HL-60 (cell line): ENCODE measurements at places on chromosomes 5 and 9.

DNA sequence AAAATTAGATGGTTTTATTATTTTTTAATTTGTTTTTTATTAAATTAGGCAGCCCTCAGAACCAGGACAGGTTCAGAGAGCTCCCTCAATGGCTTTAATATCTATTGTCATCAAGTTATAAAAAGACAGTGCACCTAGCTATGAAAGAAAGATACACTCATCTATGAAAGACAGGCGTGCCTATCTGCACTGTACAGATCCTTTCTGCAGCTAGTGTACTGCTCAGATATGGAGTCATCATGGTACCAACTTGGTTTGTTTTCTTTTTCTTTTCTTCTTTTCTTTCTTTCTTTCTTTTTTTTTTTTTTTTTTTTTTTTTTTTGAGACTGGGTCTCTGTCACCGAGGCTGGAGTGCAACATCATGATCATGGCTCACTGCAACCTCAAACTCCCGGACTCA lies 54.8 kb upstream of the GPBP1 start:
- DNase-seq, result no peak

DNA sequence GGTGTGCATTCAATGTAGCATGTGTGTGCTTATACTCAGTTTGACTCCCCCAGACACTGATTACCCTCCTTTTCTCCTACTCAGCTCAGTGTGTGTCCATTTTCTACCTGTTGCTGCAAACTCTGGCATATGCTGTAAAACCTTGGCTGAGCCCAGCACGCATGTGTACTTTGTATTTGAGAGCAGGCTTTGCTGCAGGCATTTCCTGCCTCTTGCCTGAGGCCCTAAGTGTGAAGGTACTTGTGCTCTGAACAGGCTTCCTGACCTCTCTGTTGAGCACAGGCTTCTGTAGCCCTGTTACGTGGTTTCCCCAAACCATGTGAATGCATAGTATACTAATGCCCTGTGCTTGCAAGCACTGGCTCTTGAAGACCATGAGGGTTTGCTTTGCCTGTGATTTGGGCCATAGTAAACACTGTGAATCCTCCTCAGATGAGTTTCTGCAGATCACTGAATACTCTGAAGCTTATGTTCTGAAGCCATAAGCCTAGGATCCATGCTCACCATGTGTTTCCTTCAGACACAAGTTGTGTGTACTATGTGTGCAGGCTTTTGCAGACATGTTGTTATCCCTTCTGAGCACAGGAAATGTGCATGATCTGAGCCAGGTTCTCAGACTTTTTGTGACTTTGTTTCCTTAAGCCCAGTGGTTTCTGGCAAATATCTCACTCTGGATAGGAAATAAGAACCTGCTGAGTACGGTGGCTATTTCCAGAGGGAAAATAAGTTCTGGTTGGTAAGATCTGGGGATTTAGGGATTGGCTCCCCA lies 124.9 kb upstream of the RUSC2 start:
- no peak for DNase-seq

DNA sequence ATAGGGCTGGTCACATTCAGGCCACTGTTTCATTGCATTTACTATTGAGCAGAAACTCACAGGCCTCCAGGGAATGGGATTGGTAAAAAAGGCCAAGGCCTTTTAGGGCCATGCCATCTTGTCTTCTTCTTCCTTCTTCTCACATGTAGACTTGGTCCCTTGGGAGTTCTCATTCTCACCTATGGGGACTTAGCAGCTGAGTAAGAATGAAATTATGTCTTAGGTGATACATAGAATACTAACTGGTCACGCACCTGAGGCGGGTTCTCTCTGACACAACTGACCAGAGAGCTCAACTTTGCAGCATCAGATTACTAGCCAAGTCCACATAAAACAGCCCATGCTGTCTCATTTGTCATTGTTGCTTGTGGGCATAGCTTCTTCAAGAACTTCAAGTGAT lies 641.8 kb downstream of the EFNA5 start:
- no peak for DNase-seq

GRCh38 chr9:34451545-34451944 lies 6.8 kb downstream of the FAM219A start:
- DNase-seq, result no peak

DNA sequence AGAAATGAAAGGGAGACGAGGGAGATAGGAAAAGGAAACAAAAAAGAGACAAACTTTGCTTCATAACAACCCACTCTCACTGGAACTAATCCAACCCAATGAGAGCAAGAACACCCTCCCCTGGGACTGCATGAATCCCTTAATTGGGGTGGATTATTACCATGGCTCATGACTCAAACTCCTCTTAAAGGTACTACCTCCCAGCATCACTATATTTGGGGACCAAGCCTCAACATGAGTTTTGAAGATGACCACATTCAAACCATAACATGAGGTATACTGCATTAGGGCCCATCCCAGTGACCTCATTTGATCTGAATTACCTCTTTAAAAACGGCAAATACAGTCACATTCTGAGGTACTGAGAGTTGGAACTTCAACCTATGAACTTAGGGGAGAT lies 8.0 kb downstream of the MTAP start:
- no peak for DNase-seq

- DNase-seq, result no peak
Observed at GRCh38 chr9:117013440-117013995, 326.4 kb downstream of the TRIM32 start.

DNA sequence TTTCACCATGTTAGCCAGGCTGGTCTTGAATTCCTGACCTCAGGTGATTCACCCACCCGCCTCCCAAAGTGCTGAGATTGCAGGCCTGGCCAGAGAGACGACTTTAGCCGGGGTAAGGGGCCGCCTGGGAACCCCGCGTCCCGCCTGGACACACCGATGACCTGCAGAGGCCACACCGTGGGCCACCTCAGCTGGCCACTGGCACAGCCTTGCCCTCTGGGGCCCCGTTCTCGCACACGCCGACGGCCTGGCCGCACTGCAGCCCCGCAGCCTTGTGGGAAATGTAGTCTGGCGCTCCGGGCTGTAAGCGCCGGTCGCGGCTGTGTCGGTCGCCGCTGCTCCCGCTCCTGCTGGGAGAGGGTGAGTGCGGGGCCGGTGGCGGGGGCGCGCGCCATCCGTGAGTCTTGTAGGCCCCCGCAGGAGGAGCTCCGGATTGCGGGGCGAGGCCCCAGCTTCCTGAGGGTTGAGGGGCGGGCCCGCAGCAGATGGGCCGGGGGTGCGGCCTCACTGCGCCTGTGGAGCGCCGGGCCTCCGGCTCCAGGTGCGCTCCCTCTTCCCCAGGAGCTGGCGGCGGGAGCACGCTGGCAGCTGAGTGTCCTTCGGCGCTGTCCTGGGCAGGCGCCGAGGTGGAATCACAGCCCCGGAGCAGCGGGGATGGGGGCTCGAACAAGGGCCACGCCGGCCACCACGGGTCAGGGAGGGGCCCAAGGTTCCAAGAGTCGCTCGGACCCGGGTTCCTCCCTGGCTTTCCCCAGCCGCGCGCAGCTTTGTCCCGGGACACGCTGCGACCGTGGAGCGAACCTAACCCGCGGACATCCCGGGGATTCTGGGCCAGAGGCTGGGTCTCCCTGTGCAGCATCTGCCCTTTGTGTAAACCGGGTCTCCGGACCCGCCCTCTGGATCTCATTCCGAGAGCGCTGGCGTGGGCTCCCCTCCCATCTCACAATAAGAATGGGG lies at the start of gene ZFP2:
Gene ZFP2 (plus strand): TSS at position 299 of the 957 bp plus-strand sequence. CDS start 35,401 bp downstream, outside the sequence.
- no peak for DNase-seq

DNA sequence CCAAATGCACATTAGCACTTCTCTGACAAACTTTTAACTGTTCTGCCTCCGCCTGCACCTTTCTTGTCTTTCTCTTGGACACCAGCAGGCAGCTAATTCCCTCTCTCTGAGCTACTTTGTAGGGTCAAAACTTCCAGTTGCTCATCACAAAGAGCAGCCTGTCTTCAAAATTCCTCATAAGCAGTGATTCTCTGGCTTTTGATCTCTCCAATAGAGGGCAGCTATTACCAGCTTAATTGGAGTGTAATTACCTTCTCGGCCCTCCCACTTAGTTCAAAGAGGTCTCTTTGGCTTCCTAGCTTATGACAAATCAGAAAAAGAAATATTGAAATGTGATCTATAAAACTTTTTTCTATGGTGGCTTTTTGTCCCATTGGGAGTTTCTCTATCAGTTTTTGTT lies 43.6 kb upstream of the RAD23B start:
- DNase-seq, result no peak

GRCh38 chr5:174531782-174532191 lies 192.6 kb upstream of the MSX2 start:
- DNase-seq, result no peak

- DNase-seq, result no peak
Observed at GRCh38 chr5:93886098-93886806, 144.9 kb upstream of the POU5F2 start.

GRCh38 chr5:169635936-169636335 lies 1.1 kb upstream of the DOCK2 start:
- no peak for DNase-seq

- DNase-seq, result no peak
Observed at GRCh38 chr5:143896966-143897365, 85.0 kb downstream of the HMHB1 start.

- DNase-seq, result no peak
Observed at GRCh38 chr5:37915097-37915736, 75.4 kb upstream of the GDNF start.

GRCh38 chr9:15096972-15097371 lies 186.7 kb upstream of the FREM1 start:
- DNase-seq, result no peak

DNA sequence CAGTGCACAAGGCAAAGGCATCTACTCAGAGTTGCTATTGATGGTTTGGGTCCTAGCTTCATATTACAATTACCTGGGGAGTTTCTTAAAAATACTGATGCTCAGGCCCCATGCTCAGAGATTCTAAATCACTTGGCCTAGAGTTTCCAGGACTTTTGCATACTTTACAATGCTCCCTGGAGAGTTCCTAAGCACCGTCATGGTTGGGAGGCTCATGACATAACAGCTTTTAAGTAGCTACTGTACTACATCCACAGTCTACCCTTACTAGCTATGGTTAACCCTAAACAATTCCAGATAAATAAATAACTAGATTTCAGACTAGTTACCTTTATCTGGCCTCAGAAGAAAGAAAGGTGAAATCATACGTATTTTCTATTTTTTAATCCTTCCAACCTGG lies 414.4 kb downstream of the PDE4D start:
- DNase-seq, result no peak

DNA sequence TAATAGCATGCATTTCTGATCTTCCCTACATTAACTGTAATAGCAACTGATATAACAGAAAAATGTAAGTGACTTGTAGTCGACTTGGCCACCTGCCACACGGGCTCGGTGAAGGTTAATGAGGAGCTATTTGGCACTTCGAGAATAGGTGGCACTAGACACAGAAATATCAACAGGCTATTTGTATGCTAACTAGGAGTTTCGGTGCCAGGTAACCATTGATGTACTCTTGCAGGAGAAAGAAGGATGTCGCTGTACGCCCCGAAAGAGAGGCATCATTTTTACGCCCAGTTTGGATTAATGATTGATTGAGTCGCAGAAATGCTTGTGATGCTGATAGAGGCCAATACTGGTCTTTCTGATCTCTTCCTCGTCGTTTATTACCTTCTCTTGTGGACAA lies 516 bp upstream of the DMRT2 start:
- no peak for DNase-seq

GRCh38 chr9:94717761-94718160 lies 8.7 kb upstream of the AOPEP start:
- DNase-seq, result no peak

DNA sequence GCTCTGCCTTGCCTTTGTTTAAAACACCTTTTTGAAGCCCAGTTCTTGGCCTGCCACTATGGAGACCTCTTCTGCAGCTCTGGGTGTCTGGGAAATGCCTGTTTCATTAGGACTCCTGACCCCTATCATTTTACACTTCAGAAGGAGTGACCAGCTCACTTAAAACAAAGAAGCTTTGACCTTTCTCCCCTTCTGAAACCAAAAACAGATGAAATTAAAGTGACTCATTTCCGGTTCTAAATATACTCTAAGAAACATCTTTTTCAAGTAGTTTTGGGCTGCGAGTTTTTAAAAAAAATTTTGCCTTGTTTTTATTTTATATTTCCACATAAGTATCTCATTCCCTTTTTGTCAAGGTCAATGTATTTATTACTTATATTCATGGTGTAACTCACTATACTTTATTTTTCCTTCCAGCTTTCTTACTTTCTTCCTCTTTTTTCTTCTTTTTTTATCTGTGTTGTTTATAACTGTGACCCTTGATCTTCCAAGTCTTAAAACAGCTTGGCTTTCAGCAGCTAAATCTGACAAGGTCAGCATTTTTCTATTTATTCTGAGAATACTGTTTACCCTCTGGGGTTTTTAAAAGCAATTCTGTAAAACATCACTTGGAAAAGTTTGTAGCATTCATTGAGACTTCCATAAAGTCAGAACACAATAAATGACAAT lies 672.9 kb downstream of the NR2F1-AS1 start:
- no peak for DNase-seq

- DNase-seq, result no peak
Observed at GRCh38 chr9:125510980-125511379, 196.0 kb downstream of the MAPKAP1 start.

GRCh38 chr5:156929366-156929948 lies 33.6 kb downstream of the TIMD4 start:
- DNase-seq, result no peak

DNA sequence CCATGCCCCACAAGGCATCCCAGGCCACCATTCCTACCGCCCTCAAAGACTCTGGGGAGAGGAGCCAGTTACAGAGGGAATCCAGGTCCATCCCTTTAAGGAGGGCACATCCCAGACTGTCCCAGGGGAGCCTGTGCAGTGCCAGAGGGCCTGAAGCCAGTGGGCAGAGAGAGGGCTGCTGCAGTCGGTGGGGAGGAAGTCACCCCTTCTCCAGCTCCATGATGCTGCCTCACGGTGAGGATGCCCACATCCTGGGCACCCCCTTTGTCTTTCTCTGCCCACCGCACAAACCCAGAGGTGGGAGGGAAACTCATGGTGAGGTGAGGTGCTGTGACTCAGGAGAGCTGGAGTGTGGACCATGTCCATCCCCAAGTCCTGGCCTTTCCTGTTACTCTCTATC lies 26.2 kb upstream of the ANKRD33B start:
- no peak for DNase-seq

GRCh38 chr5:144315994-144316634 lies 145.4 kb downstream of the KCTD16 start:
- no peak for DNase-seq

DNA sequence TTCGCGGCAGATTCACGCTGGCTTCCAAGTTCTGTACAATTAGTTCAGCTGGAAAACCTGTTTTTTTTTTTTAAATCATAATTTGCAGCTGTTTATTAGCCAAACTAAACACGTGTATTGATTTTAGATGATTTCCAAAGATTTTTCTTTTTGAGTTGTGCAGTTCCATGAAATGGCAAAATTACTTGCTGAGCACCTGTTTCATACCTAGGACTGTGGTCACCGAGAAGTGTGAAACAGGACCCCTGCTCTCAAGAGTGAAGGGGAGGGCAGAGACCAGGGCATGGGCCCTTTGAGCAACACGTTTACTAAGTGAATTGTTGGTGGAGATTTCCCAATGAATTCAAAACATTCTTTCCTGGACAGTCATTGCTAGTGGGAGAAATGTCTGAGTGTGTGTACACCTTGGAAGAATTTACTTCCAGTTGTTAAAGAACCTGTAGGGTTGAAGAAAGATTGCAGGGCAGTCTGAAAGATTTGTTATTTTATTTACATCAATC lies 688 bp downstream of the SNX24 start:
- DNase-seq, result no peak
